ENCODE measurements at places on chromosomes 13 and 19. TPM values are rescaled to one million over a fixed set of nuclear protein-coding genes. Genes with fewer than 3 reads are reported as not detected.

DNA sequence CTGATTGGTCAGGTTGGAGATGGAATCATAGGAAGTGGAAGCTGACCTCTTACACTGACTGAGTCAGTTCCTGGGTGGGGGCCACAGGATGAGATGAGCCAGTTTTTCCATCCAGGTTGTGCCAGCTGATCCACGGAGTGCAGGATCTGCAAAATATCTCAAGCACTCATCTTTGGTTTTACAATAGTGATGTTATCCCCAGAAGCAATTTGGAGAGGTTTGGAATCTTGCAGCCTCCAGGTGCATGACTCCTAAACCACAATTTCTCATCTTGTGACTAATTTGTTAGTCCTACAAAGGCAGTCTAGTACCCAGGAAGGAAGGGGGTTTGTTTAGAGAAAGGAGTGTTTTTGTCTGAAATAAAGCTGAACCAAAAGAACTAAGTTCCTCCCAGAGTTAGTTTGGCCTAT is 212.8 kb downstream of the SLITRK6 start:
- peak; percentile 100 for DNase-seq

GRCh38 chr19:33406521-33407139 is 33.1 kb downstream of the CEBPG start:
- peak; percentile 2 for DNase-seq

GRCh38 chr19:3403489-3404323 is 37.3 kb downstream of the NFIC start:
- no peak for DNase-seq

GRCh38 chr19:40013991-40014390 is 17.1 kb downstream of the ZNF546 start:
- no peak for DNase-seq

DNA sequence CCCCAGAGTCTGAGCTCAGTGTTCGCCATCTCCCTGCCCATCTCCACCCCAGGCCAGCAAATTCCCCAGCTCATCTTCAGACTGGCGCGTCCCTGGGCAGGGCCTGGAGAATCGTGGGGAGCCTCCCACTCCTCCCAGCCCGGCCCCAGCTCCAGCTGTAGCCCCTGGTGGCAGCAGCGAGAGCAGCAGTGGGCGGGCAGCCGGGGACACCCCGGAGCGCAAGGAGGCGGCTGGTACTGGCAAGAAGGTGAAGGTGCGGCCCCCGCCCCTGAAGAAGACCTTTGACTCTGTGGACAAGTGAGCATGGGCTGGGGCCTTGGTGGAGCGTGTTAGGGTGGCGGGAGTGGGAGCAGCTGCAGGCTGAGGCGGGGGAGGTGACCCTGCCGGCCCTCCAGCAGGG is 8.4 kb upstream of the PRR19 start:
- no peak for DNase-seq

DNA sequence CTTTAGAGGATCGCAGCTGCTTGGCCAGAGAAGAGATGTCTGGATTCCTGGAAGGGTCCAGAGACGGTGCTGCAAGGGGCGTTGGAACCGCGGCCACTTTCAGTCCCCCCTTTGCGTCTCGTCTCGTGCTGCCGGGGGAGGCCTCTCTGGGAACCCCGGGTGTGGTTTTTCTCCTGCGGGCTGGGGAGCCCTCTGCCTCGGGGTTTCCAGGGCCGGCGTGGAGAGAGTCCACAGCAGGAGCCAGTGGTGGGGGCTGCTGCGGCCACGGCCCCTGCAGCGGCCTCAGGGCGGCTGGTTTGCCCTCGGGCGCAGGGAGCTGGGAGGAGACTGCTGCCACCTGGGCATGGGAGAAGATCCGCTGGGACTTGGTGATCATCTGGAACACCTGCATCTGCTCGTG is 28.5 kb downstream of the ZNF541 start:
- no peak for DNase-seq

- no peak for DNase-seq
Measured at GRCh38 chr13:40920826-40921225, 98.3 kb downstream of the ELF1 start.

GRCh38 chr13:104593693-104594092 is 1527.5 kb upstream of the SLC10A2 start:
- no peak for DNase-seq

DNA sequence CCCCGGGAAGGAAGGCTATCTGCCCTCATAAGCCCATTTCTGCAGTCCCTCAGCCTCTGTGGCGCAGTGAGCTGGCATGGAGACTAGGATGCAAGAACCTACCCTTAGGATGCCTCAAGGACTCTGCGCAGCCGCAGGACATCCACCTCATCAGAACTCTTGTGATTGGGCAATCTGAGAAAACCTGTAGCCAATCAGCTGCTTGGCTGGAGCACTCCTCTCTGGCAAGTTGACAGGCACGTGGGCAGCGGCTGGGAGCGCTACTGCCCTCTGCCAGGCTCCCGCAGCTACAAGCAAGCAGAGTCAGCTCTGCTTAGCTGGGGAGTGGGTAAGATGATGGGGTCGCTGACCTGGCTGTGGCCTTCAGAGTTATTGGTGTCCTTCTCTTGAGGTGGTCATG is 1.5 kb upstream of the ECSIT start:
- peak; percentile 48 for DNase-seq

The ALG5 gene
- 44.1 TPM for polyA plus RNA-seq

The LENG1 gene
- polyA plus RNA-seq, result 11.7 TPM

Measured in foreskin keratinocyte (primary cell).